ENCODE measurements at places on chromosomes 5 and 9.

GRCh38 chr5:140642718-140643117, 3.5 kb downstream of the TMCO6 start:
- DNase-seq, result no peak

GRCh38 chr5:1488882-1489680, 34.7 kb downstream of the LPCAT1 start:
- DNase-seq, result no peak

- DNase-seq, result no peak
These were observed 194.8 kb downstream of the AUH start for GRCh38 chr9:91166796-91167366.

DNA sequence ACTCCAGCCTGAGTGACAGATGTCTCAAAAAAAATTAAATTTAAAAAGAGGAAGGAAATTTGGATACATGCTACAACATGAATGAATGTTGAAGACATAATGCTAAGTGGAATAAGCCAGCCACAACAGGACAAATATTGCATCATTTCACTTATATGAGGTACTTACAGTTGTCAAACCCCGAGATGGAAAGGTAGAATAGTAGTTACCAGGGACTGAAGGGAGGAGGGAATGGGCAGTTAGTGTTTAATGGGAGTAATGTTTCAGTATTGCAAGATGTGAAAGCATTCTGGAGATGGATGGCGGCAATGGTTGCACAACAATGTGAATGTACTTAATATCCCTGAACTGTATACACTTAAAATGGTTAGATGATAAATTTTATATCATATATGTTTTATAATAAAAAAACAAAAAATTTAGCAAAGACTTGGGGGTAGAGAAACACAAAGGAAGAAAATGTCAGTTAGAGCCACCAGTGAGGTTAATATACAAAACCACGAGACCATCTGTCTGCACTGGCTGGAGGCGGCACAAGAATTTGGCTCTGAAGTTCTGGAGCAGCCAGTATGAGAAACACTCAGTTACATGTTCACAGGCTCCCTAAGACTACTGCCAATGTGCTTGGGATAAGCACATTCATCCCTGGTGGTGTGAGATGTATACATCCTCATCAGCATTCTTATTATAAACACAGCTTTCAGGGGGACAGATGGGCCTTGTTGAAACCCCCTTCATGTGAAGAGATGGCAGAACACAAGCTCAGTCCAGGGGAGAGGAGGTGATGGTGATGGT, 37.0 kb upstream of the RPS23 start:
- DNase-seq, result no peak
